Heart left ventricle (tissue), 16 donors: ENCODE measurements at places on chromosomes 4 and X. TPM values are rescaled to one million over a fixed set of nuclear protein-coding genes. Genes with fewer than 3 reads are reported as not detected.
A peak's percentile ranks its signal among the peaks of the same experiment; 100 is the strongest.

The GDPD2 gene
- not detected for polyA plus RNA-seq

The RTL3 gene
- not detected for polyA plus RNA-seq

The SLC26A1 gene
- 0.27 TPM for polyA plus RNA-seq

The ZXDB gene
- polyA plus RNA-seq, result 4.0 TPM

The TLR8 gene
- polyA plus RNA-seq, result 0.04 TPM

The CENPVL1 gene
- polyA plus RNA-seq, result not detected

- DNase-seq, result no peak
Measured at GRCh38 chrX:66164470-66164869, 423 bp downstream of the HEPH start.

GRCh38 chrX:46727441-46727840 lies 31.5 kb downstream of the SLC9A7 start:
- DNase-seq, result no peak

- no peak for DNase-seq
Measured at GRCh38 chr4:141016117-141016798, 117.0 kb downstream of the RNF150 start.

DNA sequence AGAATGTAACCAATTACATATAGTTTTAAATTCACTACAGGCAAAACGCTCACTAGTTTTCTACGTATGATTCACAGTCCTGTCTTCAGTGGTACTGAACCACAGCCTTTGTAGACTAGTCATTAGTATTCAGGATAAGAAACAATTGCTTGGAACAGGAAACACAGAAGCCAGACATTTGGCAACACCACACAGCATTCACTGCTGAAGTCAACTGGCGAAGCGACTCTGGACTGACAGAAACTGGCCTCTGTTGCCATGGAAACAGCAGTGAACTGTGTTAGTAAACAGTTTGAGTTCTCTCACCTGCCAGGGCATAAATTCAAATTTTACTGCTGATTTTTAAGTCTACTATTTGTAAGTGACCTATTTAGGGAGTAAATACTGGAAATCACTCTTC lies 57.6 kb downstream of the MAPK10 start:
- DNase-seq, result peak; percentile 31

DNA sequence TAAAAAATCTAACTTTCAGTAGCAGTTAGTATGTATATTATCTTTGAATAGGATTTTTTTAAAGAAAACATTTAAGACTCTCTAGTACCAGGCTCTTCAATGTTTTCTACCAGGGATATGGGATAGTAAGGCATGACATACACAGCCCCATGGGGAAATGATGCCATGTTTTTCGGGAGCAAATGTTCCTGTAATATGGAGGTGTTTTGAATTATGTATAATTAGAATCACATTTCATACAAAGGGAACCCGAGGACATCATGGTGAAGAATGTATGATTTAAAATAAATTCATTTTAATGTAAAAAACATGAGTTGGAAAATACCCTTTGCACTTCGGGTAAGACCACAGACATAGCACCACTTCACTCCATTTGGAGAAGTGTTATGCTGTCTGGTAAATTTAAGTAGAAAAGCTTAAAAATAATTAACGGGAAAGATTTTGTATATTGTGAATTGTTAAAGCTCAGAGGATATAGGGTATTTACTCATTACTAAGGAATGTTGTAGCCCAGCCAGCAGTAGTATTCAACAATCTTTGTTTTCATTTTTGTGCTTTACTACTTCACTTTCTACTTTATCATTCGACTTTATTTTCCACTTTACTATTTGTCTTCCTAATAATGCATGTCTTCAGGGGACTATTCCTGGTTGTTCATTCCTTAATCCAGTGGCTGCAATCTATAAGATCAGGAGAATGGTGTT lies 2050.7 kb downstream of the ARAP2 start:
- DNase-seq, result no peak
